ENCODE measurements at places on chromosomes 13 and 19.

DNA sequence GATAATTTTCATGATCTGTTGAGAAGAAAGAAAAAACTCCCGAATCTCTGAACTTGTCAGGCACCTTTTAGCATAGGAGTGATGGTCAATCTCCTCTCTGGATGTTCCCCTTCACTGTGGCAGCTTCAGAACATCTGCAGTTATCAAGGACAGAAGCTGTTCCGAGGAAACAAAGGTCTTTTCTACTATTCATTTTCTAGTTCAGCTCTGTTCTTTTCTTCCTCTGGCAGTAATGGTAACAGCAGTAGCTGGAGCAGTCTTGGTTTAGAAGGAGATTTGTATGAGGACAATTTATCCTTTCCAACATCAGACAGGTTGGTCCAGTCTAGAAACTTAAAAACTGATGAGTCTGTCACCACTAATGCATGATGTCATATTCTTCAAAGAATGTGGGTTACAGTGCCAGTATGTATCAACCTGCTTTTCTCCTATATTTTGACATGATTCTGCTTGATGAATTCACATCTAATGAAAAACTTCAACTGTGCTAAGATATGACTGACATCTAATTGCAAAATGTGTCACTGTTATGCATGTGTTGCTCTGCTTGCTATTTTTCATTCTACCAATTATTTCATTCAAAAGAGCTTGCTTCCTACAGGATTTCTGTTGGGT lies 41.0 kb downstream of the AKAP11 start:
- DNase-seq: no peak

- no peak for DNase-seq
Measured at GRCh38 chr13:23767838-23768237, 121.4 kb downstream of the MIPEP start.

DNA sequence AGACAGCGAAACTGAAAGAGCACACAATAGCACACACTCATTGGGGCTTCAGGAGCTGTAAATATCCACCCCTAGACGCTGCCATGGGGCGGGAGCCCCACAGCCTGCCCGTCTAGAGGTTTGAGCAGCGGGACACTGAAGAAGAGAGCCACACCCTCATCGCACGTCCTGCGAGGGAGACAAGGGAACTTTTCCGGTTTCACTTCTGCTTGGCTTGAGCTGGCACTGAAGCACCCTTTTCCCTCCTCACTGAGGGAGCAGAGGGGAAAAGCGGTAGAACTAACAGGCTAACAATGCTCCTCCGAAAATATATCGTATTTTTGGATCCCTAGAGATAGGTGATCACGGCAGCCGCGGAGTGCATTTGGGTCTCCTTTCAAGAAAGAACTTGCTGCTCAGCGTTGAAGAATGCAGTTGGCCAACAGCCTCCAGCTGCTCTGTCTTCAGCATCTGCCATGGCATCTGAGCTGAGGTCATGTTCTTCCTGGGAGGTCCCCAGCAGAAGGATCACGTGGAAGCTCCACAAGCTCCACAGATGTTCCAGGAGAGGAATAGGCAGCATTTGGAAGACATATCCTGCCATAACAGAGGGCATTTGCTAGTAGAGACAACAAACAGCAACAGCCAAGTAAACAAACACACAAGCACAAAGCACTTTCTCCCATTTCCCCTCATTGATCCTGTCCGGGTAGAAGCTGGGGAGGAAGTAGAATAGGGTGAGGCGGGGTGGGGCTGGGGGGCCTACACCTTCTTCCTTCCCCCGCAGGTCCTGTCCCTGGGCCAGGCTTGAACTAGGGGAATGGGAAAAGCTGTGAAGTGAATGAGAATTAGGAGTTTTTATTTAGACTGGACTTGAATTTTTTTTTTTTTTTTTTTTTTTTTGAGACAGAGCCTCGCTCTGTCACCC lies 44.8 kb upstream of the ALOX5AP start:
- DNase-seq: no peak

DNA sequence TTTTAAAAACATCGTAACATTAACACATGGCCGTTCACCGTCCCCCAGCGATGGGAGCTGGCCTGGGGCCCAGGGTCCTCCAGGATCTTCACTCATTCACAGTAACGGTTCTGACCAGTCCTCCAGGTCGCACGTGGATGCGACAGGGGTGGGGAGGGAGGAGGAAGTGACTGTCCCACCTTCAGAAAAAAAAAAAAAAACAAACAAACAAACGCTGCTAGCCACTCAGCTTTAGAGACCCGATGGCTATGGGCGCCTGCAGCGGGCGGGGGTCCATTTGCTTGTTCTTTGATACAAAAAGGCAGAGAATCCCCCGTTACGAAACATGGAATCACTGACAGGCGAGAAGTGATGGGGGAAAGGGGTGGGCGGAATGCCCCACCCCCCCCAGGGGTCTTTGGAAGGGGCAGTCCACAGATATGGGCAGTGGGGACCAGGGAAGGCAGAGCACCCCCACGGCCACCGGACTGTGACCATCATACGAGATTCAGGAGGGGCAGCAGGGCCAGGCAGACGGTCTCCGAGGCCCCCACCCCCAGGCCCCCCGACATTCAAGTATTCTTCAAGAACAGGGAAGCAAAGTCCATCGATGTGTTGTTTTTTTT lies 13.3 kb downstream of the MKNK2 start:
- no peak for DNase-seq

Data from D341Med (cell line).